ENCODE measurements at places on chromosomes 3 and 15.

- DNase-seq, result no peak
Observed at GRCh38 chr3:138842483-138843188, 7.9 kb upstream of the PIK3CB start.

- no peak for DNase-seq
Observed at GRCh38 chr15:92343924-92344643, 49.6 kb upstream of the ST8SIA2 start.

- no peak for DNase-seq
Observed at GRCh38 chr3:48451270-48451669, 4.7 kb downstream of the ATRIP start.

DNA sequence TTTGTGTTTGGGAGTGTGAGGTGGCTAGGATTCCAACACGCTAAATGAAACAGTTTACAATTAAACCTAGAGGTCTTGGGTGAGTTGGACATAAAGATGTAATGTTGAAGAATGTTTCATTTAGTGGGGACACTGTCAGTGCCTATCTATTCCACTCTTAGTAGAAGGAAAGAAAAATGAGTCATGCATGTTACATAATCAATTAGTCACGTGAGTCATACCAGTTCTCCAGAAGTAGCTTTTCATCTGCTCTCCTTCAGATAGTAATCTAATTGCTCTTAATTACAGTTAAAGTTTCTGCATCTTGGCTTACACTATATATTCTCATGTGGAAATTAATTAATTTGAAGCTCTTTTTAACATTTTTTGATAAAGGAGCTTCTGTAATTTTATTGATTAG lies 115.7 kb upstream of the P2RY1 start:
- no peak for DNase-seq

- no peak for DNase-seq
Observed at GRCh38 chr3:195204360-195205163, 66.4 kb downstream of the XXYLT1 start.

DNA sequence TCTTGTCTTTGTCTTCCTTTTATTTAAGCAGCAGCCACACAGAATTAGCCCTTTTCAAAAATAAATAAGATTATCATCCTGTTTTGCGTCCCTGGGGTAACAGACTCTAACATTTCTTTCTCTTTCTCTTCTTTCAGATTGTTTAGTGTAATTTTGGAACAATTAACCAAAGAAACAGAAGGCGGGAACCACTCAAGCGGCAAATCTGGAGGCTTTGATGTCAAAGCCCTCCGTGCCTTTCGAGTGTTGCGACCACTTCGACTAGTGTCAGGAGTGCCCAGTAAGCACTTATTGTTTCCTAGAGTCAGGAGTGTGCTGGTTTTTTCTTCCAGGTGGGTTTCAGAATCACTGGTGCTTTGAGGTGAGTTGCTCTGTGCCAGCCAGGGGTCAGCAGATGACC lies 165.6 kb downstream of the CACNA1D start:
- no peak for DNase-seq

GRCh38 chr3:41681479-41681878 lies 280.4 kb downstream of the ULK4 start:
- DNase-seq, result no peak

DNA sequence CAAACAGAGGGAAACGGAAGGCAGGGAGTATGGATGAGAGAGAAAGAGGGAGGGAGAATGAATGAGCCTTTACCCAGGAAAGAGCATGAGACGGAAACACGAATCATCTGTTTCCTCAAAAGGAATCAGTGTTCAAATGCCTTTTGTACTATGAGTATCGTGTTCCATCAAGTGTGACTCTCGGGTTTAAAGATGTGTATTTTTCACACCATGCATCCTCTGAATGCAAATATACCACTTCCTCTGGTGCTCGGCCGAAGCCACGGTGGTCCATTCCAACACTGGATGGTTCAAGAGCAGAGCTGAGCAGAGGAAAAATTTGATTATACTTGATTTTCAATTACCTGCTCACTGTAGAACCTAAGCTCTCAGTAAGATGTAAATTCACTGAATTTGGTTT lies 505.1 kb downstream of the MECOM start:
- DNase-seq, result no peak

DNA sequence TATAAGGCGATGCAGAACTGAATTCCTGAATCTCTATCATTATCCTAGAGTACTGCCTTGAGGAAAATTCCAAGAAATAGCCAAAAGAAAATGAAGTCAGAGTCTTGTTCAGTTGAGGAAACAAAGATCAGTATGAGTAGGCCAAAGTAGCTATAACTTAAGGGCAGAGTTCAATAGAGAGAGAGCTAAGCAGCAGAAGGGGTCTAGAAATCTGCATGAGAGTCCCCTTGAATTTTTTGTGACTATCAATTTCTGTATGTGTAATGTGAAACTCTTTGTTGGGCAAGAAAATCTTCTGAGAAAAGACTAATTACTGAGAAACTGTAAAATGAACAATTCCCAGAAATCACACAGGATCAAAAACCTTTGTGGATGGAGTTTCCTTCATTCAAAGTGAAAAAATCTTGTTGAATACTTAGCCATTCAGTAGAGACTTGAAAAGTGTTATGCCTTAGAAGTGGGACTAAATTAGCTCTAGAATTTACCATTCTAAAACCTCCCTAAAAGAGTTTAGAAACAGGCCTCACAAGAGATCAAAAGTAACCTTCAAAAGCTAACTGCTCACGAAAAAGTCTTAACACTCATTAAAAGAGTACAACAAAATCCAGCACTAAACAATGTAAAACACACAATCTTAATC lies 43.1 kb upstream of the FNDC3B start:
- DNase-seq, result no peak

- no peak for DNase-seq
Observed at GRCh38 chr3:105260385-105260784, 106.3 kb upstream of the ALCAM start.

- no peak for DNase-seq
Observed at GRCh38 chr15:58952751-58953150, 19.3 kb upstream of the SLTM start.

GRCh38 chr15:44712346-44713005 lies 1.2 kb downstream of the B2M start:
- DNase-seq, result peak; percentile 71

DNA sequence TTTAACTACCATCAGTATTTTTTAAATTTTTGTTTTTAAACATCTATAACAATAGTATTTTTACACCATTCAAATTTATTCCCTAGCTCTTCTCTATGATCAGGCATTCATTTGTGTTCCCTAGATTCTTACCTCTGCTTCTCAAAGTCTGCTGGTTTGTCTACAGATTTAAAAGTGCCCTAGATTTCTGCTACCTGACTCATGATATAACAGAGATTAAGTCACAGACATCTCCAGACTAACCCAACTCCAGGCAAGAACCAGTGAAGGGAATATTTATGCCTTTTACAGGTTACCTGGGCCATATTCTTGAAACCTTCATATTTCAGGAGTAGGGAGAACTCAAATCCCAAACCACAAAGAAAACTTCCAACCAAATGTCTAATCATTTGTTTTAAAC lies 38.8 kb downstream of the ADAM10 start:
- DNase-seq, result no peak

GRCh38 chr3:193794002-193794881 lies 201.2 kb downstream of the OPA1 start:
- DNase-seq, result no peak

- no peak for DNase-seq
Observed at GRCh38 chr3:14386254-14386653, 16.2 kb upstream of the SLC6A6 start.

DNA sequence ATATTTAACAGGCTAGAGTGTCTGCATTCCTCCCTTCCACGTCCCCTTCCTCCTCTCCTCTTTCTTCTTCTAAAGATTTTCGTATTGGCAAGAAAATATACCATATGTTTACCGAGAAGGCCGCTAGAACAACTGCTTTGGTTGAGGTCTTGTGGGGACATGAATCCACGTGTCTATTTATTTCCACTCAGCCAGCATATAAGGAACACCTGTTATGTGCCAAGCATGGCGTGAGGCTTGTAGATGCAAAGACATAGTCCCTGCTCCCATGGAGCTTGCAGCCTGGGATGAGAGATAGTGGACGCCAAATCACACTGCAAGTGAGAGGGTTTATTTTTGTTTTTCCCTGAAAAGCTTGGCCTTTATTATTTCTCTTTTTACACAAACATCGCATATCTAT lies 57.1 kb downstream of the SLC7A14 start:
- no peak for DNase-seq

DNA sequence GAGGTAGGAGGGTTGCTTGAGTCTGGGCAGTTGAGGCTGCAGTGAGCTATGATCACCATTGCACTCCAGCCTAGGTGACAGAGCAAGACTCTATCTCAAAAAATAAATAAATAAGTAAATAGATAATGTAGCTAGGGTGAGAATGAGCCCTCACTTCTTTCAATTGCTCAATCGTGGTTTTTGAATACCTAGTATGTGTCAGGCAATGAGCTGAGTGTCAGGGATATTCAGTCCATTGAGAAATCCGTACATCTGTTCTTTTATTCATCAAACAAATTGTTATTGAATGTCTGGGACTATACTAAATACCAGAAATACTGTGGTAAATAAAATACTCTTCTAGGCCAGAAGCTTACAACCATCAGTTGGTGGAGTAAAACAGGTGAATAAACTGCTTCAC lies 6.2 kb upstream of the ZNF148 start:
- DNase-seq, result no peak

DNA sequence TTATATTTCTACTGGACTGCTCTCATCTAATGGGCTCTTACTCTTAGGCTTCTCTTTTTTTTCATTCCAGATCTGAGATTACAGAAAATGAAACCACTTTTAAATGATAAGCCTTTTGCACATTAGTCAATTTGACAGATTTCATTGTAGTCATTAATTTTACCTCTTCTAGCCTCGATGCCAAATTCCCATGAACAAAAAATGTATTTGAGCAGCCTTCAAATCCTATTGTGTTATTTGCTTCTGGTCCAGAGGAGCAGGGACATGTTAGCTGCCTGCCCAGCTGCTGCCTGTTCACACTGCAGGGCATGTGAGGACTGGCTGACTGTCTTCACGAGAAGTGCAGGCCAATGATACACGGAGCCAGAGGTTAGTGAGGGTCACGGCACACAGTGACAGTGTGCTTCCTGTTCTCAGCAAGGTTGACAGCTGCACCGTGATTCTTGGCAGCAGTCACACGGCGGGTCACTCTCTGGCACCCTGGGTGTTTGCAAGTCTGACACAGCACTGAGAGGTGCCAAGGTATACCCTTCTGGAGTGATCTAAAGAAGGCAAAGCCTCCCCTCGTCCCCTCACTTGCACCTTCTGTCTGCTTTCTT lies 40.8 kb downstream of the KAT2B start:
- peak; percentile 36 for DNase-seq

Data from mucosa of descending colon (tissue), 3 donors.